ENCODE measurements at places on chromosomes 6 and 20.

DNA sequence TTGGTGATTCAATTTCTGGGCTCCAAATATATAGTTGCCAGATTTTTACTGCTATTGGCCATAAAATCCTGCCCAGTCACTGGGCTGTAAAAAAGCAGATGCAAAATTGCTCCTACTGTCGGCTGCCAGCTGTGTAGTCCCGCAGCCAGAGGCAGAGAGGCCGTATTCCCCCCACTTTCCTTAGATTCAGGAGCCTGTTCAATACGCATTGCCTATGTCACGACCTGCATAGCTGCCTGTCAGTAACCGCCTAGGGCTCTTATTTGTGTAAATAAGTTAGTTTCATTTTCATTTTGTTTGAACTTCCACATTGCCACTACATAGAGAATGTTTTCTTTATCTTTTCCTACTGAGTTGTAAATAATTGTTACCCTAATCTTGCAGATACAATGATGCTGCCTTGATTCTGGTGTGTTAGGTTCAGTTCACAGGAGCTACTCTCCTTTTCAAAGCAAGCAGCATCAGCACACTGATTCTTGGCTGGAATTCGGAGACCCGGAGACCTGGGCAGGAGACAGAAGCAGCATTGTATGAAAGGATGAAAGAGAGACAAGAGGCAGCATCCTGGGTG, 46.0 kb upstream of the UST start:
- DNase-seq: no peak

DNA sequence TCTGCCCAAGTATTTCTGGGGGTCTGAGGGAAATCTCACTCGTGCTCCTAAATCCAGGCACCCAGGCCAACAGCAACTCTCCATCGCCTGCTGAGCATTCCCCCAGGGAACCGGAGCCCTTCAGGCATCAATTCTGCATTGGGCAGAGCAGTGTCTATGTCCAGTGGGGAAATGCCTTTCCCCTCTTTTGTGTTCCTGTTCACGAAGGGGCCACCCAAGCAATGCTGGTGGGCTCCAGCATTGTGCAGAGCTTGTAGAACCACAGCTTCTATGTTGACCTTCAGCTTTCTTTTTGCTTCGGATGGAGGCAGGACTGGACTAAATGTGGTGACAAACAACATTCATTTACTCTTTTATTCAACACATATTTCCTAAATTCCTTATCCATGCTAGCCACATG, 27.2 kb upstream of the DDR1 start:
- DNase-seq: no peak

GRCh38 chr20:32052778-32053362, 828 bp downstream of the HCK start:
- DNase-seq: no peak

DNA sequence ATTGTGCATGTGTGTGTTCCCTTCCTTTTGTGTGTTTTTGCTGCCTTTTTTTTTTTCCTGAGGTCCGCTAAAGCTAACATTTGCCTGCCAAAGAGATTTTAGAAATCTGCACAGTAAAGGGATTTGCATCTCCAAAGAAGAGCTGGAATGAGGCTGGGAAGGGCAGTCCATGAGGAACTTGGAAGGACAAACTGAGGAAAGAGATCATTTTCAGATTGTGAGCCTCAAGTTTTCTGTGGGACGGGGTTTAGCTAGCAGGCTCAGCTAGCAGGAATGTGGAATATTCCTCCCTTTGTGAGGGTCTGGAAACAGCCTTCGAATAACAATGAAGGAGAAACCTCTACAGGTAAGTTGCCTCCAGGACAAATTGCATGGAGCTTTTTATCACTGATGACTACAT, 3.8 kb downstream of the INSM1 start:
- DNase-seq: no peak

GRCh38 chr6:45049188-45049843, 278.8 kb upstream of the RUNX2 start:
- no peak for DNase-seq

- DNase-seq: no peak
These were observed 104.0 kb upstream of the EPHA7 start for GRCh38 chr6:93523365-93523764.

DNA sequence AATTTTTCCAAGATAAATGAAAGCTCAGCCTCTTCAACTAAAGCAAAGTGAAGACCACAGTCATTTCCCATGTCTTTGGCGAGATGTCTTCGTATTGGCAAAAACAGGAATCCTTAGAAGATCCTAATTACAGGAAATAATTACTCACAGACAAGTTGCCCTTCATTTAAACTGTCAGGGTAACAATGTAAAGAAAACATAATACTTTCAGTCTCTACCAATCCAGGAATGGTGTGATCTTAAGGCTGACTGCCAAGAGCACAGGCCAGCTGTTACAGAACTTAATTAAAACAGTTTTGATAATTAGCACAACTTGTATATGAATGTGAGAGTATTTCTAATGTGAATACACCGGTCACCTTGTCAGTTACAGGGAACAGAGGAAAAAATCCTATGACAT, 292.2 kb downstream of the PACRG start:
- no peak for DNase-seq

- no peak for DNase-seq
These were observed 278.6 kb upstream of the FLRT3 start for GRCh38 chr20:14616003-14616402.

GRCh38 chr6:155710704-155711103, 255.1 kb upstream of the NOX3 start:
- no peak for DNase-seq

GRCh38 chr6:56795466-56796195, 152.9 kb upstream of the DST start:
- DNase-seq: no peak

GRCh38 chr6:73929405-73929804, 233.4 kb downstream of the CD109 start:
- no peak for DNase-seq

GRCh38 chr20:2163312-2163711, 61.7 kb downstream of the STK35 start:
- DNase-seq: no peak

- DNase-seq: no peak
These were observed 16.2 kb downstream of the TNXB start for GRCh38 chr6:32092760-32093497.

DNA sequence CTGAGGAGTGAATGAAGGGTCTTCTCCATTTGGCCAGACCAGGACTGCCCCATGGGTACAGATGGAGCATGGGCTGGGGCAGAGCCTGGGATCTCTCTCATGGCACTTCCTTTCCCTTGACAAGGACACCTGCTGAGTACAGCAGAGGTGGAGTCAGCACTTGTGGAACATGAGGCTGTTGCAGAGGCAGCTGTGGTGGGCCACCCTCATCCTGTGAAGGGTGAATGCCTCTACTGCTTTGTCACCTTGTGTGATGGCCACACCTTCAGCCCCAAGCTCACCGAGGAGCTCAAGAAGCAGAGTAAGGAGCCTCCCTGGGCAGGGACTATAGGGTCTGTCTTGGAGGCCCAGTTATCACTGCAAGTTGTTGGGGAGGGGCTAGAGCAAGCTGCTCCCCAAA, 29.6 kb downstream of the GSS start:
- DNase-seq: no peak

- DNase-seq: no peak
These were observed 135.4 kb downstream of the BMP7 start for GRCh38 chr20:57131077-57131476.

- DNase-seq: no peak
These were observed 12.8 kb upstream of the DSTN start for GRCh38 chr20:17556837-17557674.

GRCh38 chr6:54204921-54205591, 93.8 kb downstream of the MLIP start:
- no peak for DNase-seq

GRCh38 chr6:12009876-12010634, 2.1 kb upstream of the HIVEP1 start:
- no peak for DNase-seq

GRCh38 chr6:162688751-162689345, 38.7 kb downstream of the PRKN start:
- no peak for DNase-seq

DNA sequence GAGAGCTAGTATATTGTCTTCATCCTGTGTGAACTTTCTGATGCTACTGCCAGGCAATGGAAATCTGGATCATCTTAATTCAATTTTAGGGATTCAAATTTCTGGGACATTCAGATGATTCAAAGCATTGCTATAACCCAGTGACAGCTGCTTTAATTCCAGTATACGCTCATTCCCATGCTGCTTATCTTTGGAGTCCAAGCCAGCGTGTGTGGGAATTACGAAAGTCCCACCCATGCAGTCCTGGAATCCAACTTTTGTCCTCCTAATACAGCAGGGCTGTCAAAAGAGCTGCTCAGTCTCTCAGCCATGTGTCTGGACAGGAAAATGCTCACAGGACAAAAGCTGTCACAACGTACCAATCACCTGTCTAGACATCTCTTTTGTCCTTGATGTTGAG, 219.8 kb downstream of the LAMA2 start:
- no peak for DNase-seq

DNA sequence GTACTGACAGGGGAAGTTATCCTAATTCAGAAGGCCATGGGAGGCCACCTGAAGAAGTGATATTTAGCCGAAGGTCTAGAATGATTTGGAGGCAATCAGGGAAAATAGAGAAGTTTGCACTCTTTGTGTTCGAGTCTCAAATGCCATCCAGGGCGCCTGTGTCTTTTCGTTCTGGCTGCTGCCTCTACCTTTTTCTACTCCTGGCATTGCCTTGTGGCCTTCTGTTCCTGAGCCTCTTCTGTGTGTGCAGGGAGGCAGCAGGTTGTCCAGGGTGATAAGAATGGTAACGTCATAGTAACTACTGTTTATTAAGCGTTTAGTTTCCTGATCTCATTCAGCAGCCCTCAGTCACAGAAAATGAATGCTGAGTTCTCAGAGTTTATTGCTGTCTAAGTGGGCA, 252.1 kb downstream of the FARS2 start:
- no peak for DNase-seq

GRCh38 chr6:13920552-13920951, 4.2 kb upstream of the RNF182 start:
- DNase-seq: no peak

GRCh38 chr20:38269040-38269439, 8.5 kb upstream of the KIAA1755 start:
- DNase-seq: no peak

DNA sequence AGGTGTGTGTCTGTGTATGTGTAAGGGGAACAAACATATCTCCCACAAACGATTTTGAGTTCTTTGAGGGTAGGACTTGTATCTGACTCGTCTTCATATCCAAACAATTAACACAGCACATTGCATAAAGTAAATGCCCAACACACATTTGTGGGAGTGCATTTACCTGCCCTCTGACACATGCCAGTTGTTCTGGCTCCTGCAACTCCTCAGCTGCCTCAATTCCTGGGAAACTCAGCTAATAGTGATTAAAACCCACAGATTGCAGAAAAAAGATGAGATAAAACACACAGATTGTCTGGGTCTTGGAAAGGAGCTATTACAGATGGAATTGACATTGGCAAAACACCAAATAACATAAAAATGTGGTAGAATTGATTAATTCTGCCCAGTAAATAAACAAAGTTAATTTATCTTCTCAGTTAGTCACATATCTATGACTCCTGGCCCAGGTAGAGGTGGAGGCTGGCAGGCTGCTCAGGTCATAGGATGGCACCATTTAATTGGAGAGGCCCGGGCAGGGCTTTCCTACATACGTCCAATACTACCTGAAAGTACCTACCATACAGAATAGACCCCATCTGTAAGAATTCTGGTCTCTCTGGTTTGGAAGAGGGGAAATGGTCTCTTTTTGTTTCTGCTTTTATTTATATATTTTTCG, 71.5 kb upstream of the IFNGR1 start:
- DNase-seq: no peak

DNA sequence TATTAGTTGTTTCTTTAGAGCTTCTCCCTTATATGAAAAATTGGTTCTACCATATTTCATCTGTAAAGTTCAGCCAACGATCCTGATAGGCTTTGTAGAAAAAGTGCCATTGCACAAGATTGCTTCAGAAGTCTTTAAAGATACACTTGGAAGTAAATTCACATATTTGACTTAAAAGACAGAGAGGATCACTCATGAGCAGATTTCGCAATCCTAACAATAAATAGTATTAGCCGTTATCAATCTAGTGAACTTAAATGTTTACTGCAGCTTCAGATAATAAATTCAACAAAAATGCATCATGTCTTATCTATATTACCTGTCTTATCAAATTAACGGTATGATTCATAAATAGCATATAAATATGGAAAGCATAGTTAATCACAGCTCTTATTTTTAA, 8.7 kb upstream of the SLC17A4 start:
- DNase-seq: no peak
